B cell (primary cell): ENCODE measurements at places on chromosomes 6 and 20. TPM values are rescaled to one million over a fixed set of nuclear protein-coding genes. Genes with fewer than 3 reads are reported as not detected.

The OLIG3 gene
- not detected in 2 replicates for total RNA-seq

The CABLES2 gene
- 8.2 and 8.6 TPM in 2 replicates for total RNA-seq

The SDC4 gene
- total RNA-seq = 0.19 TPM in 1 of 2 replicates, not detected in the other

The GNL1 gene
- 107 and 109 TPM in 2 replicates for total RNA-seq

The TMEM200A gene
- total RNA-seq = 0.37 and 0.53 TPM in 2 replicates

GRCh38 chr6:25882051-25882496 is 8.0 kb upstream of the SLC17A3 start:
- no peak for DNase-seq

DNA sequence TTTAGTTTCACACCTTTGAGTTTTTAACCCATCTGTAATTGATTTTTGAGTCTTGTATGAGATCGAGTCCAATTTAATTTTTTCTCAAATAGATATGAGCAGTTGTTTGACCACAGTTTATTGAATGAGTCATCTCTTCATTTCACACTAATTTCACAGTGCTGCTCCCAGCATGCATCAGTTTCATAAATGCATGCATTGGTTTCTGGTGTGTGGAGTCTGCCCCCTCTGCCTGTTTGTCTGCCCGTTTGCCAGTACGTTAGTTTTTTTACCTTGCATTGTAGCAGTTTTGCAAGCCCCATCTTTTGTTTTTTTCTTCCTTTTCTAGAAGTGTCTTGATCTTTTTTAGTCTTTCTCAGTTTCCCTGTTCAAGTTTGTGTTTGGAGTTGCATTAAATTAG is 11.9 kb downstream of the SLX4IP start:
- DNase-seq = no peak

DNA sequence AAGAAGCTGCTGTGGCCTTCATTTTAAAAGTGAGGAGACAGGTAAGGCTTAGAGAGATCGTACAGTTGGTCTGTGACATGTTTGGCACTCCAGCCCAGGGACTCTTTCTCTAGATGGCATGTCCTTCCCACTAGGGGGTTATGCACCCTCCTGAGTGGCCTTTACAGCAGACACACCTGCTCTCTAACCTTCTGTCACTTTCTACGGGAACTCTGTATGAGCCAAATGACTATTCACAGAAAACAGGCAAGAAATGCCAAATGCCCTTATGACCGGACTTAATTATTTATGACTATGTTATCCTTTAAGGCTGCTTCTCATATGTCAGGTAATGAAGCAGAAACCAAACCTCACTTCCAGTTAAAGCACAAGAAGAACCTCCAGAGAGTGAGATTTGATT is 91.2 kb downstream of the MAP3K5 start:
- no peak for DNase-seq
